ENCODE measurements at places on chromosomes 1 and 21. TPM values are rescaled to one million over a fixed set of nuclear protein-coding genes. Genes with fewer than 3 reads are reported as not detected.

DNA sequence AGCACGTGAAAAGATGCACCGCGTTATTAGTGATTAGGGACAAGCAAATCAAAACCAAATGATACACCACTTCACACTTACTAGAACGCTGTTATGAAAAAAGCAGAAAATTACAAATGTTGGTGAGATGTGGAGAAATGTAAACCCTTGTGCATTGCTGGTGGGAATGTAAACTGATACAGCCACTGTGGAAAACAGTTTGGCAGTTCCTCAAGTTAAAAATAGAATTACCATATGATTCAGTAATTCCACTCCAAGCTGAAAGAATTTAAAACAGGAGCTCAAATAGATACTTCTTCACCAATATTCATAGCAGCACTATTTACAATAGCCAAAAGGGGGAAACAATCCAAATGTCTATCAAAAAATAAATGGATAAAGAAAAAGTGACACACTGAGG, 10.3 kb upstream of the EVI5 start:
- H3K4me1 ChIP-seq, result no peaks in the 10 kb centered on the region
- no peak overlapping the region for H3K27ac ChIP-seq
- H3K36me3 ChIP-seq, result no peaks in the 10 kb centered on the region
- no peaks in the 10 kb centered on the region for H3K27me3 ChIP-seq
- no peak for DNase-seq
- H3K4me3 ChIP-seq, result no peak overlapping the region

Gene TTC39A
- total RNA-seq, result 23.1 TPM

DNA sequence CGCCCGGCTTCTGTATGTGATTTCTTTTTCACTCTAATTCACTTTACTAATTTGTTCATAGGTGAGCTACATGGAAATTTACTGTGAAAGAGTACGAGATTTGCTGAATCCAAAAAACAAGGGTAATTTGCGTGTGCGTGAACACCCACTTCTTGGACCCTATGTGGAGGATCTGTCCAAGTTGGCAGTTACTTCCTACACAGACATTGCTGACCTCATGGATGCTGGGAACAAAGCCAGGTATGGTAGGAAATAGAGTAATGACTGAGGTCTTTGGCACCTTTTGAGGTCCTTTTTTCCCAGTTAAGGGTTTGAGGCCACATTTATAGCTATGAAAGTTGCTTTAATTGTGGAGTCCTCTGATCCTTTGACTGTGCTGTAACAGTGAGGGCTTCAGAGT, 56.9 kb downstream of the KIF1B start:
- H3K27me3 ChIP-seq, result no peaks in the 10 kb centered on the region
- H3K27ac ChIP-seq, result no peak overlapping the region
- no peak for DNase-seq
- H3K36me3 ChIP-seq, result no peaks in the 10 kb centered on the region

Gene TRIM58
- 0.06 TPM for total RNA-seq

GRCh38 chr1:236175642-236176336, 33.5 kb downstream of the GPR137B start:
- DNase-seq, result no peak
- no peaks in the 10 kb centered on the region for H3K27me3 ChIP-seq
- H3K36me3 ChIP-seq, result no peaks in the 10 kb centered on the region

DNA sequence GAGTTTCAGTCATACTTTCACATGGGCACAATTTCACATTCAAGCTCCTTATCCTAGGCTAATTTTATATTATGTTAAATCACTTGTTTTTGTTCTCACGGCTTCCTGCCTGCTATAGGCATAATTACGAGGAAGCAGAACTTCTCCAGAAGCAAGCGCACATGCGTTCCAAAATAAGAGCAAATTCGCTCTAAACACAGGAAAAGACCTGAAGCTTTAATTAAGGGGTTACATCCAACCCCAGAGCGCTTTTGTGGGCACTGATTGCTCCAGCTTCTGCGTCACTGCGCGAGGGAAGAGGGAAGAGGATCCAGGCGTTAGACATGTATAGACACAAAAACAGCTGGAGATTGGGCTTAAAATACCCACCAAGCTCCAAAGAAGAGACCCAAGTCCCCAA, at the start of gene CORT:
CORT (plus strand) TSS at position 281 of the 400 bp plus-strand sequence. CDS start 193 bp downstream, outside the sequence.
- no peaks in the 10 kb centered on the region for H3K36me3 ChIP-seq
- no peaks in the 10 kb centered on the region for H3K27me3 ChIP-seq
- no peak within 1 kb of the TSS for H3K27ac ChIP-seq
- H3K4me3 ChIP-seq, result no peak within 1 kb of the TSS
